Hepatocyte (in vitro differentiated cells): ENCODE measurements at places on chromosomes 2 and 18.

DNA sequence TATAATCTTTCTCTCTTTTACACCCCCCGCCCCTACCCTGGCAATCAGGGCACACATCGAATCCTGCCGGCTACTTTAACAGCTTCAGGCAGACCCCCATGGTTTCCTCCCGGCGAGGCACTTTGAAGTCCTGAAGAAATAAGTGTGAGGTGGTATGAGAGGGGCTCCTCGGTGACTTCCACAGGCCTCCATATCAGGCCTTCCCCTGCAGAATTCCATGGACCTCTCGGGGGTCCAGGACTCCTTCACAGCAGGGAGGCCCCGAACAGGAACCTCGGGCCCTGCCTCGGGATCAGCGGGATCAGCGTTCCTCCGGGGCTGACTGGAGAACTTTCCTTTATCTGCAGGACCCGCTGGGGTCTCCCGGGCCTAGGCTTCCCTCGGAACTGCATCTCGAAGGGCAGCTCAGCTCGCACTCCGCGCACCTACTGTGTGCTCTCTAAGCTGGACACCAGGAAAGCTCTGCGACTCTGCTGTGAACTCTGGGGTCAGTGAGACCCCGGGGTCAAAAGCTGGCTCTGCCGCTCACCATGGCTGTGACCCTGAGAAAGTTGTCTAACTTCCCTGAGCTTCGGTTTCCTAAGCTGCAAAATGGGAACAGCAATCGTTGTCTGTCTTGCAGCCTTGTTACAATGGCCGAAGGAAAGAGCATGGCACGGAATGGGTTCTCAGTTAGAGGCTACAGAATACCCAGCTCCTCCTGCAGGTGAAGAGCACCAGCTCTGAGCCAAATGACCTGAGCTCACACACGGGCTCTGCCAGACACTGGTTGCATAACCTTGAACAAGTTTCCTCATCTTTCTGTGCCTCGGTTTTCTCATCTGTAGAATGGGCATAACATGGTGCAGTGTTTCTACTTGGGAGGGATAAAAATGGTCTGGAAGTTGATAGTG, 97.4 kb upstream of the ID2 start:
- DNase-seq, result no peak

DNA sequence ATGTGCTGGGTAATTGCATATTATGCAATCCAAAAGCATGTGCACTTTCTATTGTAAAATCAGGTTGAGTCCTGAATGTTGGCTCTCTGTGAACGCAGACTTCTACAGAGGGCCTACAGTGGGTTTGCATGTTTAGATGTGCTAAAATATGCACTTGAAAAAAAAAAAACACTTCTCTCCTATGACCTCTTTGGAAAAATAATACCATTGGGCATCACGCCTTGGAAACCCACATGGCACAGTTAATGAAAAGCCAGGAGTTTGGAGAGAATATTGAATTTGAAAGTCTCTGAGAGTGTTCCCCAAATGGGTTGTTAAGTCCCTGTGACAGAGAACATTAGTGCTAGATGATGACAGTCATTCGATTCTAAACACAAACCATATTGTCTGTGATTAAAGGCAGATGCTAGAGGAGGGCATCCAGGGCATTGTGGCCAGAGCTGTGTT, 710.4 kb upstream of the PIK3C3 start:
- no peak for DNase-seq

DNA sequence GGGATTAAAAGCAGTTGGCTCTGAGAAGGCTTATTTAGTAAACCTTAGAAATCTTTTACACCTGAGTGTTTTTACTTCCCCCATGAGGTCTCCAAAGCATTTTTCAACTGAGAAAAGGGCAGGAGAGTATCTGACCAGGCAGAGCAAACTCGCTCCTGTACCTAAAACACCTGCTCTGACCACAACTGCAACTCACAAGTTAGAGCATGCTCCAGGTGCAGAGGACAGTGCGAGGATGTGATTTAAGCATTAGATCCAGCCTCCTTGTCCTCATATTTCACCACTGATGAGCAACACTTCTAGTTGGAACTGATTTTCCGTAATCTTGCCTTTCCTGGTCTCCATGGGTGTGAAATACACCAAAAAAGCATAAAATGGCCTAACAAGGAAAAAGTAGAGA, 34.5 kb upstream of the TBC1D8 start:
- no peak for DNase-seq

GRCh38 chr2:165793779-165794535, at the start of gene GALNT3:
TSS of gene GALNT3 (minus strand) at chr2:165794247. CDS start at chr2:165770700, 23,547 bp downstream.
- peak; percentile 94 for DNase-seq

DNA sequence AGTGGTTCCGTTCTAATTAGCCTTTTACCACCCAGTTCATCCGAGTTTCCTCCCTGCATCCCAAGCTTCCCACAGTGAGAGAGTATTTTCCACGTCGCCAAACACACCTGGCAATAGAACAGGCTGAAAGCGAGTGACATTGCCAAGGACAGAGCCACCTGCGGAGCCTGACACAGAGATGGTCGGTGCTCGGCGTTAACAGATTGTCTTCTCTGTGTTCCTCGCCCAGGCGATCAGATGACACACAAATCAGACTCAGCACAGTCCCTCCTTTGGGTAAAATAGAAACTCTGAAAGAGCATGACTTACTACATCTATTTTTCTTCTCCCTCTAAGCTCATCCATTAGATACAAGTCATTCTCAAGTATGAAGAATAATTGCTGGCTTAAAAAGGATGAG, 107.7 kb downstream of the CD226 start:
- DNase-seq, result no peak

- DNase-seq, result no peak
Observed at GRCh38 chr2:154995361-154995760, 296.9 kb downstream of the KCNJ3 start.

DNA sequence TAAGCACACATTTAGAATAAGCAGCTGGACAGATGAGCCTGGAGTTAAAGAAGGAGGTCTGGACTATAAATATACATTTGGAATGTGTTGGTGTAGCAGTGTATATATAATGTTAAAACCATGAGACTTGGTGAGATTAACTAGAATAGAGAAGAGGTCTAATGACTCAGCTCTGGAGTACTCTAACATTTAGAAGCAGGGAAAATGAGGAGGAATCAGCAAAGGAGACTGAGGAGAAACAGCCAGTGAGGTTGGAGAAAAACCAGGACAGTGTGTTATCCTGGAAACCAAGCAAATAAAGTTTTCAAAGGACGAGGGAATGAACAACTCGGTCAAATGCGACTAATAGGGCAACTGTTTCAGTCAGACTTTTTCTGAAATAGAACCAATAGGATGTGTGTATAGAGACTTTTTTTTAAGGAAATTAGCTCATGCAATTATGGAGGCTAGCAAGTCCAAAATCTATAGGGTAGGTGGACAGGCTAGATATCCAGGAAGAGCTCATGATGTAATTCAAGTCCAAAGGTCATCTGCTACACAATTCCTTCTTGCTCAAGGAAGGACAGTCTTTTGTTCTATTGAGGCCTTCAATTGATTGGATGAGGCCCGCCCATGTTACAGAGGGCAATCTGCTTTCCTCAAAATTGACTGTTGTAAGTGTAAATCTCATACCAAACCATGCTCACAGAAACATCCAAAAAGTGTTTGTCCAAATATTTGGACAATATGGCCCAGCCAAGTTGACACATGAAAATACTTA, 10.8 kb upstream of the SESTD1 start:
- peak; percentile 18 for DNase-seq

- DNase-seq, result no peak
Observed at GRCh38 chr18:71212222-71212621, 923.4 kb downstream of the SOCS6 start.
